NCI-H1105 (cell line): ENCODE measurements at places on chromosomes 3 and 15.
A peak's percentile ranks its signal among the peaks of the same experiment; 100 is the strongest.

DNA sequence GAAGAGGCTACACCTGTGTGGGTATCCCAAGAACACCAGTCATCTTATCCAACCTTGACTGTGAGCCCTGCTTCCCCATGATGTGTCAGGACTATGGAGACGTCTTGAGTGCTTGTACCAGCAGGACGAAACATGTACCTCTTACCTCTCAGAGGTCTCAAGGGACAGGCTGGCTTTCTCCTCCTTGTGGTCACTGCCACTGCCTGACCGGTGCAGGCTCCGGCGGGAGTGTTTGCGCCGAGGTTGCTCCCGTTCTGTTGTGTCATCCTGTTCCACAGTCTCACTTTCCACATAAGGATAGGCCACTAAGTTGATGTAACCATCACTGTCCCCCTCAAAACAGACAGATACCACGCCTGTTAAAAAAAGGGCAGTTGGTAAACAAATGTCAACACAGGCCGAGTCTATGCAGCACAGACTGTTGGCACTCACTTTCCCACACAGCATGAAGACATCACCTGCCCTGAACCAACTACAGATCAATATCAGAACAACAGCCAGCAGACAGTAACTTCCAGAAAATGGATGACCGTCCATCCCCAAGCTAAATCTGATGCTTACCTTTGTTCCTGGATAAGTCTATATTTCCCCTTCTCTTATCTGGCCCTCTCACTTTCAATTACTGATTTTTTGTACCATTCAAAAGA is 14.4 kb upstream of the GMPPB start:
- DNase-seq = no peak

DNA sequence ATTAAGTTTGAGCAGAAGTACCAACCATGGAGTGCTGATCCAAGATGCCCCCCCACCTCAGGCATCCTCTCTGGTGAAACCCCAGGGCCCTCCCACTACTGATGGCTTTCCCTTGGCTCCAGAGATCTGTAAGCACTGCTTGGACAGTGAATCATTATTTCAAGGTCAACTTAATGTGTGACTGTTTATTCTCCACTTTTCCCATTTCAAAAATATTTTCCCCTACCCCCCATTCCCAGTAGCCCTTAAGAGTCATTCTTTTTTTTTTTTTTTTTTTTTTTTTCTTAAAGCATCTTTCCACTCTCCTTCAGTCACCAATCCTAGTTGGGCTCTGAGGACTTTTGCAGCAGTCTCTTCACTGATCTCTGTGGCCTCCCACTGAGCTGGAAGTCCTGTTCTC is 82.6 kb downstream of the PCCB start:
- DNase-seq = no peak

- DNase-seq = peak; percentile 33
Observed at GRCh38 chr3:64150623-64151207, 74.6 kb downstream of the PRICKLE2 start.

- no peak for DNase-seq
Observed at GRCh38 chr15:49688135-49688790, 67.4 kb downstream of the DTWD1 start.

DNA sequence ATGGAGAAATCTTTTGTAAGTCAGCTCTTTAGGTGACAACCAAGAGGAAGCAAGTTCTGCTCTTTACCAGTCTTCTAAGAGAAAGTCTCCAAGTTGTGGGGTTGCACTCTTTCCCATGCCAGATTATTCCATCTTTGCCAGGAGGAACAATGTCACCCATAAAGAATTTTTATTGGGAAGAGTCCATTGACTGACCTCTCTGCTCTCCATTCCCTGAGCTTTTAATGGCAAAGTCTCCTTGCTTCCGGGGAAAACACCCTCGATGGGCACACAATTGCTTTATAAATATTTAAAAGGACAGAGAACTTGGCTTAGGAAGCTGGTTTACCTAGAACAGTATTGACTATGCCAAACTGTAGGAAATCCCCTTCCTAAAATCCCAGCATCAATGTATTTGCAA is 19.9 kb upstream of the UBE2E1 start:
- no peak for DNase-seq

GRCh38 chr3:7876741-7877297 is 624.8 kb upstream of the LMCD1 start:
- no peak for DNase-seq

GRCh38 chr3:68467465-68467864 is 464.9 kb downstream of the TAFA4 start:
- DNase-seq = no peak

- no peak for DNase-seq
Observed at GRCh38 chr3:71355862-71356261, 227.7 kb downstream of the FOXP1 start.

GRCh38 chr3:103057003-103057402 is 622.2 kb downstream of the ZPLD1 start:
- no peak for DNase-seq

- DNase-seq = no peak
Observed at GRCh38 chr3:45008117-45008516, 18.0 kb upstream of the CLEC3B start.

DNA sequence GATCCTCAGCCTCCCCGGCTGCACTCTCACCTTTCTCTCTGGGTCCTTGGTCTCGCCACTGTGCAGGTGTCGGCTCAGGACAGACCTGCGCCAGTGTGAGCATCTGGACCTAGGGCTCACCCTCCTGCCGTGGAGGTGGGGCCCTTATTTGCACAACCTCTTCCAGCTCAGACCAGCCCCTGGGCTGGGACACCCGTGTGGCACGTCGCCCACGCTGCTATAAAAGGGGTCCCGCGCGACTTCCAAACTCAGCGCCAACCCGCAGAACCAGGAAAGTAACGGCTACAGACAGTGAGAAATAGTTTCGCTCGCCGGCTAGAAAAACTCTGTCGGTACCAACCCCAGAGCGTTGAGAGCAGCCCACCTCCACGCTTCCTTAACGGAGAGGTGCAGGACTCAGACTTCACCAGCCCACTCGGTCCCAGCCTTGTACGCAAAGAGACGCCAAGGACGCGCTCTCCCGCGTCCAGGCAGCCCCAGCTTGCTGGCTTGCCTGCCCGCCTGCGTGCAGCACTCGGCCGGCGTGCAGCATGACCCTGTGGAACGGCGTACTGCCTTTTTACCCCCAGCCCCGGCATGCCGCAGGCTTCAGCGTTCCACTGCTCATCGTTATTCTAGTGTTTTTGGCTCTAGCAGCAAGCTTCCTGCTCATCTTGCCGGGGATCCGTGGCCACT is at the start of the genes DUOX2 and DUOXA2:
Gene DUOX2 (minus strand): TSS at position 97 of the 675 bp plus-strand sequence. CDS start 761 bp downstream, outside the sequence.
Gene DUOXA2 (plus strand): TSS at position 251 of the 675 bp plus-strand sequence. CDS start 280 bp downstream, at position 531.
- no peak for DNase-seq

DNA sequence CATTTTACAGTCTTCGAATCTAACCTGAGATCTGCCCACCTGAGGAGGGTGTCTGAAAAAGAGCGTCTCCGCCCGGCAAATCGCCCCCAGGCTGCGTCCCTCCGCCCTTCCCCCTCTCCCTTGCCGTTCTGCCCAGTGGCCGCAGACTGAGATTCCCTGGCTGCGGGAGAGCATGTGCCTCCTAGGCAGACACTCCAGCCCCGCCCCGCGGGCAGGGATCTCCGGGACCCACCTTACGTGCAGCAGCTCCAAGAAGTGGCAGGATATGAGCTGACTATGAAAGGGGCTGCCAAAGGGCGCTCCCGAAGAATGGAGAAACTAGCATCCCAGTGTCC is 2.7 kb upstream of the WNT5A start:
- DNase-seq = no peak

GRCh38 chr3:156300929-156301840 is 180.8 kb downstream of the KCNAB1 start:
- DNase-seq = no peak

DNA sequence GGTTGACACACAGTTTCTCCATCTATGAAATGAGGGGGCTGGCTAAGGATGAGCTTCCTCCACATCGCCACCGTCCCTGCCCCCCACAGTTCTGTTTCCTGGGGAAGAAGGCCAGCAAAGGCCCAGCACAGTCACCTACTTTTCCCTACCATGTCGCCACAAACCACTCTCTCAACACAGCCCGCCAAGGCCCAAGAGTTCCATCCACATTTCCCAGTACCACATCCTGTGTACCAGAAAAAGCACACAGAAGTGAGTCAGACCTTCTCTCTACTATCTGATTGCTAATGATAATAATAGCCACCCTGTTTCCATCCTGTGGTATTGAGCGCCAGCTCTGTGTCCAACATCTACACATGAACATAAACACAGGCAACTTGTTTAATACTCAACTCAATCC is 30.3 kb upstream of the C15orf39 start:
- no peak for DNase-seq

- DNase-seq = no peak
Observed at GRCh38 chr15:79192462-79193036, 90.0 kb upstream of the ANKRD34C start.

GRCh38 chr3:177591379-177591778 is 394.1 kb upstream of the TBL1XR1 start:
- no peak for DNase-seq

- no peak for DNase-seq
Observed at GRCh38 chr3:47416041-47416440, 35.2 kb downstream of the PTPN23 start.

- no peak for DNase-seq
Observed at GRCh38 chr3:43695863-43696262, 5.1 kb downstream of the ABHD5 start.

DNA sequence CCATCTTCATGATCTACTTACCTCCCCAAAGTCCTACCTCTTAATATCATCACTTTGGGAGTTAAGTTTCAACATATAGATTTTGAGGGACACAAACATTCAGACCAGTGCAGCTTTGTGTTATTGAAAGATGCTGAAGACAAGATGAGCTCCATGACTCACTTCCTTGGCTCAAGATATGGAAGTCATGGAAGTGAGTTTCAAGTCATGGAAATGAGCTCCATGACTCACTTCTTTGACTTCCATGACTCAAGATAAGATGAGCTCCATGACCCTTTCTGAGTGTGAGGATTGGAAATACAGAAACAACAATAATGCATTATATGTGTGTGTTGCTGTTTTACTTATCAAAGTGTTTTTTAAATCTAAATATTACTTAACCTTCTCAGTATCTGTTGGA is 170.2 kb upstream of the TPRG1 start:
- DNase-seq = no peak

- DNase-seq = no peak
Observed at GRCh38 chr3:18423401-18424212, 1.5 kb downstream of the SATB1 start.

DNA sequence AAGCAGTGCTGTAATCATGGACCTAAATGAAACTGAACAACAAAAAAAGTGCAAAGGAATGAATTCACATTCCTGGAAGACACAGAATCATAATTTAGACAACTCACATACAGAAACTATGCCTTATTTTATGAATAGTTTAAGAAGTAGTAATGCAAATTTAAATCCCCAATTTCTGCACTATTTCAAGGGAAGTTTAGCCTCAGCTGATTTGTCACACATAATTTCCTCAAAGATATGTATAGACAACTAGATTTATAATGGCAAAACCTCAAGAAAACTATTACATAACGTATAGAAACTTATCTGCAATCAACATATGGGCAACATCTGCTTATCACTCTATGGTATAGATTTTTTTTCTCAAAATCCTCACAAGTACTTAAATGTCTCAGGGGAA is 7.8 kb upstream of the PTX3 start:
- DNase-seq = no peak

- no peak for DNase-seq
Observed at GRCh38 chr3:196735751-196736150, 3.9 kb upstream of the PAK2 start.

- no peak for DNase-seq
Observed at GRCh38 chr3:172315401-172316091, 132.7 kb downstream of the GHSR start.

DNA sequence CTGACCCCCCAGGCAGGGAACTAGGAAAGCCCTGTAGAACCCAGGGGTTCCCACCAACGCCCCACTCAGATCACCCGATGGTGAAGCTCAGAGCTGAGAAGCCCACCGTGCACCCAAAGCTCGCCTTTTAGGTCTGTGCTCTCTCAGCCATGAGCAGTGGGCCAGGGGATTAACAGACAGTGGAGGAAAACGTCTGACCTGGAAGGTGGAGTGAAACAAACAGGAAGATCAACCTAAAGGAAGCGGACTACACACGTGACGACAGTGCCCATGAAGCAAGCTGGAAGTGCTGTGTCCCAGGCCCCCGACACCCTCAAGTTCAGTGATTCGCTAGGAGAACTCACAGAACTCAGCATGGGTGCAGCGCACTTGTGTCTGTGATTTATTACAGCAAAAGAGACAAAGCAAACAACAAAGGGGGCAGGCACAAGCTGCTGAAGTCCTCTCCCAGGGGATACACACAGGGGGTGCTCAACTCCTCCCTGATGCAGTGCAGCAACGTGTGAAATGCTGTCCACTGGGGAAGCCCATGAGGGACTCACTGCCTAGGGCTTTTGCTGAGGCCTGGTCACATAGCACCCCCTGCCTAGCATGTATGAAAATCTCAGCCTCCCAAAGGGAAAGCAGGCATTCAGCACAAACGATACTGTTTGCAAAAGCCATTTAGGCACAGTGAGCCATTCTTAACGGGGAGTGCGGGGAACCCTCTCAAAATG is 43.5 kb downstream of the CFAP92 start:
- no peak for DNase-seq

- no peak for DNase-seq
Observed at GRCh38 chr3:37849146-37849923, 12.3 kb upstream of the CTDSPL start.

GRCh38 chr3:195591220-195591619 is 7.5 kb upstream of the APOD start:
- DNase-seq = no peak

DNA sequence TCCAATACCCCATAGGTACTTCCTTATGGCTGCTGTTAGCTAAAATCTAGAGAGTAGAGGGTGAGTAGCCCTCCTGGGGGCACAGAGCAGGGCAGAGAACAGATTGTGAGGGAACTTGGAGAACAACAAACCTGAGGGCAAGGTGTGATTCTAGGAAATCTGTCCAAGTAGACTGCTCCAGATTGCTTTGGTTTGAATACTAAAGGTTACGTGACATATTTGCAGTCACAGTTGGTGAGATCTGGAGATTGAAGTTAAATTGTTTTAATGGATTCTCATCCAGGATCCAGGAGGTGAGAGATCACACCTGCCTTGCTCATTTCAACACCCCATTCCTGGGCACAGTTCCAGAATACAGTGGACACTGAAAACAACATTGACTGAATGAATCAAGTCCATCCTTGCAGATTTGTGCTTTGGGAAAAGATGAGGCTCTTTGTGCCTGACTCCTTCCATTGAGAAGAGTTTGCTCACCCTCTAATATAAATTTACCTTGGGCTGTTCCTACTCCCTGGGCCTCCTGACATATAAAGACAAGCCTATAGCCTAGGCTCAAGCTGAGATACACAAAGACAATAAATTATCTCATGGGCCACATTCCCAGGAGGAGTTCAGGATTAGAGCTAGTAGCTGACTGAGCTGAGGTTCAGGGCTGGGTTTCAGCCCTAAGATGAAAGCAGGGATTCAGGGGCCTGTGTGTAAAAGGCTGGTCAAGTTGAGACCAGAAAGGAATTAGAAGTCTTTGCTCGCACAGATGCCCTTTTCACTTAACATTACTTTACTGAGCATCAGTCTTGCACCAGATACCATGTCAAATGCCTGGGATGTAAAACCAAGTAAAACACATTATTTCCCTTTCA is 400.9 kb upstream of the MCTP2 start:
- DNase-seq = no peak

- DNase-seq = no peak
Observed at GRCh38 chr15:27983496-27983895, 115.6 kb downstream of the OCA2 start.
